ENCODE measurements at places on chromosomes 3 and 15. TPM values are rescaled to one million over a fixed set of nuclear protein-coding genes. Genes with fewer than 3 reads are reported as not detected.

- H3K36me3 ChIP-seq = peaks cover 4% of the 10 kb centered on the region
- peak overlapping the region; percentile 96 for H3K27ac ChIP-seq
- H3K4me3 ChIP-seq = peak overlapping the region; percentile 72
- no peak for DNase-seq
- H3K27me3 ChIP-seq = no peaks in the 10 kb centered on the region
- peaks cover 66% of the 10 kb centered on the region for H3K4me1 ChIP-seq
Observed at GRCh38 chr3:59388555-59389270, 338.9 kb upstream of the CFAP20DC start.

Gene SAMMSON
- total RNA-seq = not detected

- no peak overlapping the region for H3K27ac ChIP-seq
- no peak overlapping the region for H3K4me3 ChIP-seq
- no peaks in the 10 kb centered on the region for H3K36me3 ChIP-seq
- no peak for DNase-seq
- peaks cover 22% of the 10 kb centered on the region for H3K27me3 ChIP-seq
Observed at GRCh38 chr3:77040926-77041722, 1.2 kb downstream of the ROBO2 start.

GRCh38 chr3:135325096-135325495 is 530.0 kb downstream of the EPHB1 start:
- no peak overlapping the region for H3K4me3 ChIP-seq
- H3K27me3 ChIP-seq = no peaks in the 10 kb centered on the region
- no peak overlapping the region for H3K27ac ChIP-seq
- H3K36me3 ChIP-seq = no peaks in the 10 kb centered on the region
- DNase-seq = no peak

DNA sequence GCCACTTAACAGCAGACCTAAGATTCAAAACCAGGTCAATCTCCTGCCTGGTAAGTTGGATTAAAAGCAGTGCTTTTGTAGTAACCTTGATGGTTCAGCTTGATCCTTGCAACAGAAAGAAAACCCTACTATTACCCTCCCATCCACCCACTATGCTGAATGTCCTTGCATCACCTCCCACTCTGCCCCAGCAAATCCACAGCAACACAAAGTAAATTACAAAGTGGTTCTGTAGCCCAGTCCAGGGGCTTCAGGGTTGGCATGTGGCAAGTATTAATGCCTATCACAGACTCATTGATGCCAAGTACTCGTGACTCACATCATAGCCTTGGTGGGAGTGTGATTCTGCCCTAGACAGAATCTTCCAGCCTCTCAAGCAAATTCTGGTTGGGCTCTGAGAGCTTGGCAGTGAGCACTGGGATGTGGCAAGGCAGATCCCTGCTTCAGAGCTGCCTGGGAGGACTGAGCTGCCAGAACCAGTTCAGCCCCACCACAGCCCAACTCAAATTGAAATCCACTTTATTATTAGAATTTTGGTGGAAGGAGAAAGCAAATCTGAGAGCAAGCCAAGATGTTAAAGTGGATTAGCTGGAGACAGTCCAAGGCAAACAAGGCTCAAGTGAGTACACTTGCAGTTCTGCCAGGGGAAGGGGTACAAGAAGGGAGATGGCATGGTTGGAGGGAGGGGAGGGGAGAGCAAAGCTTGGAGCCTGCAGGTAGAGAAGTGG is 225.8 kb upstream of the UMPS start:
- H3K36me3 ChIP-seq = no peaks in the 10 kb centered on the region
- no peaks in the 10 kb centered on the region for H3K4me1 ChIP-seq
- DNase-seq = no peak
- peaks cover 32% of the 10 kb centered on the region for H3K27me3 ChIP-seq
- H3K4me3 ChIP-seq = no peak overlapping the region

DNA sequence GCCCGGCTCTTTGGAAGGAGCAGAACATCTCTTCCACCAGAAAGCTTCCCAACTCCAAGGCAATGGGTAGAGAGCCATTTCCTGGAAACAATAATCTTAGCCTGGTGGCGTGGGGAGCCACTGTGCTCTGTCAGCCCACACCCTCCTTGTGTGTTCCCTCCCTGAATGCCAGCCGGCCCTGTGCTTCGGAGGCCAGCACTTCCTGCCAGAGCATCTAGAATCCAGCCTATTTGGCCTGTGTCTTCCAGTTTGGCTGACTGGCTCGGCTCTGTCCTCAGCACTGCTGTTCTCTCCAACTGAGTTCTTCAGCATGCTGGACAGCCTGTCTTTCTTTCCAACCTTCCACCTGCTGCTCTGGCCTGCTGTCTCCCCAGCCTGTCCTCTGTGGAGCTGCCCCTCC is 349.3 kb downstream of the MFSD1 start:
- no peak overlapping the region for H3K4me3 ChIP-seq
- no peak for DNase-seq
- H3K36me3 ChIP-seq = no peaks in the 10 kb centered on the region
- no peaks in the 10 kb centered on the region for H3K4me1 ChIP-seq
- H3K27me3 ChIP-seq = no peaks in the 10 kb centered on the region

DNA sequence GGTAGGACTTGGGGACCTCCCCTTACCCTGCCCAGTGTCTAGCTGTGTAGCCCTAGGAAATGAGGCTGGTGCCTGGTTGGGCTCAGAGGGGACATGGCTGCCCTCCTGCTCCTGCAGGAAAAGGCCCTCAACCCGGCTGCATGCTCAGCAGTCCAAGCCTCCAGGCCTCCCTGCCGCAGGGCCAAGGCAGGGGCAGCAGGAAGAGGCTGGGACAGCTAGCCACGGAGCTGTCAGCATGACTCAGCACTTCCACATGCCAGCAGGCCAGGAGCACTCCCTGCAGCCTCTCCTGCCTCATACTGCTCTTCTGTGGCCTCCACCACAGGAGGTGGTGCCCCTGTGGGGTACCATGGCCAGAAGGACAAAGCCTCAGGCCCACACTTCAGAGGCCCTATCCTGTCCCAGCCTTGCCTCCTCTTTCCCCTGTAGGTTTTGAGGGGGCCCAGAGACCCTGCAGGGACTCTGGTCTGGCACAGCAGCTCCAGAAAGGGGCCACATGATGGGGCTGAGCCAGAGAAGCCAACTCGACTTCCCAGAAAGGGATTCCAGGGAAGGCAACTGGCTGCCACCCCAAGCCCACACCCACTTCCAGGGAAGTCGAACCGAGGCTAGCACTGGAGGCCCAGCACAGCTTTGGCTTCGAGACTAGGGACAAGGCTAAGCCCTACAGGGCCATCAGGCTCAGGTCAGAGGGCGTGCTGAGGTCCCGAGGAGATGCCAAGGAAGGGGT is 19.5 kb downstream of the TKT start:
- no peaks in the 10 kb centered on the region for H3K27me3 ChIP-seq
- H3K36me3 ChIP-seq = peaks cover 64% of the 10 kb centered on the region
- peak overlapping the region; percentile 25 for H3K27ac ChIP-seq
- H3K4me3 ChIP-seq = no peak overlapping the region
- DNase-seq = no peak

Gene LARP6
- not detected for total RNA-seq

GRCh38 chr15:62497356-62497755 is 332.3 kb upstream of the C2CD4B start:
- no peak overlapping the region for H3K4me3 ChIP-seq
- no peaks in the 10 kb centered on the region for H3K4me1 ChIP-seq
- DNase-seq = no peak
- no peaks in the 10 kb centered on the region for H3K36me3 ChIP-seq

- peaks cover 42% of the 10 kb centered on the region for H3K4me1 ChIP-seq
- peaks cover 71% of the 10 kb centered on the region for H3K27me3 ChIP-seq
- DNase-seq = no peak
- H3K4me3 ChIP-seq = peak overlapping the region; percentile 81
- peaks cover 29% of the 10 kb centered on the region for H3K36me3 ChIP-seq
Observed at GRCh38 chr3:27720899-27721716, 1.0 kb downstream of the EOMES start.

Gene TRIM42
- not detected for total RNA-seq

Gene CASR
- not detected for total RNA-seq

DNA sequence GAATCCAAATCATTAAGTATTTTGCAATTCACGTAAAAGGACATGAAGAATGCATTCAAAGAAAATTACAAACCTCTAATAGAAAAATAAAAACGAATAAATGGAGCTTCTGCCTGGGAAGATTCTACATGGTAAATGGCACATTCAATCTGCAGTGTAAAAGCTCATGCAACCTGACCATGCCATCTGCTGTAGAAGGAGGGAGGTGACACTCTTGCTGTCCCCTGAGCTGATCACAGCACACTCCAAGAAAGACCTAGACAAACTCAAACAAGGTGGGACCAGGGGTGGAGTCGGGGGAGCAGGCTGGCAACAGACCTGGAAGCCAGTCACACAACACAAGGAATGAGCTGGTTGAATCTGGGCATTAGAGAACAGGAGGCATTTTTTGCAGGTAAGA is 101.8 kb downstream of the BDH1 start:
- peaks cover 12% of the 10 kb centered on the region for H3K4me1 ChIP-seq
- peak overlapping the region; percentile 17 for H3K4me3 ChIP-seq
- DNase-seq = no peak
- peaks cover 24% of the 10 kb centered on the region for H3K27me3 ChIP-seq
- no peak overlapping the region for H3K27ac ChIP-seq
- H3K36me3 ChIP-seq = no peaks in the 10 kb centered on the region

- no peaks in the 10 kb centered on the region for H3K4me1 ChIP-seq
- H3K27me3 ChIP-seq = peaks cover 25% of the 10 kb centered on the region
- no peak overlapping the region for H3K4me3 ChIP-seq
- no peaks in the 10 kb centered on the region for H3K36me3 ChIP-seq
- H3K27ac ChIP-seq = no peak overlapping the region
Observed at GRCh38 chr3:17882981-17883380, 140.6 kb upstream of the TBC1D5 start.

DNA sequence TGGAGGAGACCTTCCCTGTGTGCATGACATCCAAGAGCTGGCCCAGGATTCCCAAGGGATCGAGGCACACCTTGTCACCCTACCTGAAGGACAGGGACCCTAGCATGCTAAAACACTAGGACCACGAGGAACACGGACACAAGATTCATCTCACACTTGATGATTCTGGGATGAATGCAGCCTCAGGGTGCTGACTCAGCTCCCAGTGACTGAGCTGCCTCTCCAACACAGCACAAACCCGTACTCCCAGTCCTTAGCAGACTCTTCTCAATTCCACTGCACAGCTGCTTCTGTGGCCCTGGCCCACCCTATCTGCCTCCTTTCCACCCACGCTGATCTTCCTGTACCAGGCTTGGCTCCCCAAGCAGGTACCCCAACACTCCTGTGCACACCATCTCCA is 9.1 kb upstream of the OXTR start:
- peaks cover 2% of the 10 kb centered on the region for H3K27me3 ChIP-seq
- no peaks in the 10 kb centered on the region for H3K36me3 ChIP-seq
- no peaks in the 10 kb centered on the region for H3K4me1 ChIP-seq
- no peak overlapping the region for H3K4me3 ChIP-seq
- H3K27ac ChIP-seq = no peak overlapping the region
- DNase-seq = no peak

GRCh38 chr3:102059145-102059943 is 210.0 kb downstream of the NFKBIZ start:
- DNase-seq = no peak
- H3K4me3 ChIP-seq = no peak overlapping the region
- H3K27ac ChIP-seq = peak overlapping the region; percentile 25
- H3K36me3 ChIP-seq = peaks cover 19% of the 10 kb centered on the region
- H3K4me1 ChIP-seq = peaks cover 30% of the 10 kb centered on the region
- no peaks in the 10 kb centered on the region for H3K27me3 ChIP-seq

DNA sequence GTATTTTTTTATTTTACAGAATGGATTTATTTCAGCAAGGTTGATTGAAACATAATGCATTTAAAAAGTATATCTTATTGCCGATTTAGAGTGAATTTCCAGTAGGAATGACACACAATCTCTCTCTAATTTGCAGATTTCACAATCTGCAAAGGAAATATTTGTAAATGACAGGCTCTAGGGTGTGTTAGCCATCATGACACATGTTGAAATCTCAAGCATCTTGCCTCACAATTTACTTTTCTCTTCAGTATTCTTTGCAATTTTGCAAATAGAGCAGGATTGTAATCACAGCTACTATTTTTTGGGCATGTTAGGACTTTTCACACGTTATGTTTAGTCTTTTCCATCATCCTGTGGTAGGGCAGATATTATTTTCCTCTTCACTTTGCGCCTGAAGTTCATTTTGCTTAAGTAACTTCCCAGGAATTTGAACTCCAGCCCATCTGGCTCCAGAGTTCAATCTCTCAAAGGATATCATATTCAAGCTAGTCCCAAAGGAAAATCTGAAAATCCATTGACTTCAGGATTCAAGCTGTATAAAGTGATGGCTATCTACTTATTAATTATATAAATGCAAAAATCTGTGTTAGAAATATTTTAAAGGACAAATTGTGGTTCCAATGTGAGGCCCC is 55.4 kb downstream of the ATP13A4 start:
- no peaks in the 10 kb centered on the region for H3K4me1 ChIP-seq
- DNase-seq = no peak
- H3K36me3 ChIP-seq = no peaks in the 10 kb centered on the region
- H3K4me3 ChIP-seq = no peak overlapping the region
- H3K27me3 ChIP-seq = peaks cover 10% of the 10 kb centered on the region
- no peak overlapping the region for H3K27ac ChIP-seq

Gene KNG1
- not detected for total RNA-seq

GRCh38 chr3:171284308-171285075 is 175.7 kb downstream of the TNIK start:
- H3K27me3 ChIP-seq = no peaks in the 10 kb centered on the region
- H3K27ac ChIP-seq = peak overlapping the region; percentile 68
- no peak for DNase-seq
- peak overlapping the region; percentile 34 for H3K4me3 ChIP-seq

Gene RPP25
- 13.1 TPM for total RNA-seq

- H3K4me3 ChIP-seq = no peak overlapping the region
- peaks cover 1% of the 10 kb centered on the region for H3K27me3 ChIP-seq
- DNase-seq = no peak
- no peak overlapping the region for H3K27ac ChIP-seq
- no peaks in the 10 kb centered on the region for H3K36me3 ChIP-seq
- no peaks in the 10 kb centered on the region for H3K4me1 ChIP-seq
Observed at GRCh38 chr3:27293939-27294338, 75.2 kb downstream of the NEK10 start.

Gene DNAH12
- total RNA-seq = 0.11 TPM

DNA sequence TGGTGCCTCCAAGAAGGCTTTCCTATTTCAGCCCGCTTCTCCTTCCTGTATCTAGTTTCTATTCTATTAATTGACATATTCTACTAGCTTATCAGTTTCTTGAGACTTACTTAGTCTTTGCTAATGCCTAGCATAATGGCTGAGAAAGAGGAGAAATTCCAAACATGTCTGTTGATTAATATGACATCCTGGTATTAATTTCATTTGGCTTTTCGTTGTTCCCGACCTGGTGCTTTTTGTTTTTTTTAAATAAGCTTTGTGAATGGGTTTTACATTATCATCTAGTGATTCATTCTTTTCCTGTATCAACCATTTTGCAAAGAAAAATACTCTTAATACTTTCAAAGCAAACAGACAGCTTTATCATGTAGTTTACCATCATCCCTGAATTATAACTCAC is 13.1 kb downstream of the WDR53 start:
- H3K4me1 ChIP-seq = peaks cover 16% of the 10 kb centered on the region
- no peaks in the 10 kb centered on the region for H3K27me3 ChIP-seq
- peaks cover 40% of the 10 kb centered on the region for H3K36me3 ChIP-seq

Gene ZBTB47
- 0.44 TPM for total RNA-seq

Gene SLC22A14
- not detected for total RNA-seq

Gene KIF9
- 3.5 TPM for total RNA-seq

Gene FOXP1
- 138 TPM for total RNA-seq
